ENCODE measurements at places on chromosomes 6 and 20.

DNA sequence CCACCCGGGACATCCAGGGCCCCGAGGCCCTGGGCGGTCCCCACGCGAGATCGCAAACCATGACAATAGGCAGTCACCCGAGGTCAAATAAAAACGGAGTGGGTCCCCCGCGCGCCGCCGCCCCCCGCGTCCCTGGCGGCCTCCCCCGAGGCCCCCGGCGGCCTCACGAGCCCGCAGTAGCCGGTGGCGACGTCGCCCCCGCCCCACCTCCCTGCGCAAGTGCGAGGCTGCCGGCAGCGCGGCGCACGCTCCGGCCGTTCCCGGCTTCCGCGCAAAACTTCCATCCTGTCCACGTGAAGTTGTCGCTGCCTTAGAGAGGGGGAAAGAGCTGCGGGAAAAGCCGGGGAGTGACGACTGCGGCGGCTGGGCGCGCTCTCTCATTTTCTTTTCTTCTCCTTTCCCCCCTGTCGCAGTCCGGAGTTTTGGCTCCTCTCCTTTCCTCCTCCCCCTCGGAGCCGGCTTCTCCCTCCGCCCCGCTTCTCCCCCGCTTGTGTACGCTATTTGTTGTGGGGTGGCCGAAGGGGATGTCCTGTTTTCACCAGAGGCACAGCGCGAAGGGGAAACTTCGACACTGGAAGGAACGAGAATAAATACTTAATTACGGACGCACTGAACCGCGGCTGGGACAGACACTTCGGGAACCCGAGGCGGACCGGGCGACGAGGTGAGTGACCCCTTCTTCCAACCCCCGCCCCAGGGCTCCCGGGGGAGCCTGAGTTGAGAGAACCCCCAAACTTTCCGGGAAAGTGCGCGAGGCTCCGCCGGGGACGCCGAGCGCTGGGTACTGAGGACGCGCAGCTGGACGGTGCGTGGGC lies at the start of gene EYA4:
Gene EYA4, plus strand, starts transcription at position 272 of the 815 bp plus-strand sequence. CDS start 33,424 bp downstream, outside the sequence.
- peak; percentile 86 for DNase-seq

GRCh38 chr6:14883921-14884320 lies 361.9 kb upstream of the JARID2 start:
- DNase-seq: peak; percentile 68

GRCh38 chr20:38138086-38138778 lies 26.8 kb downstream of the TGM2 start:
- DNase-seq: no peak

GRCh38 chr6:98498866-98499265 lies 335.5 kb upstream of the POU3F2 start:
- no peak for DNase-seq

DNA sequence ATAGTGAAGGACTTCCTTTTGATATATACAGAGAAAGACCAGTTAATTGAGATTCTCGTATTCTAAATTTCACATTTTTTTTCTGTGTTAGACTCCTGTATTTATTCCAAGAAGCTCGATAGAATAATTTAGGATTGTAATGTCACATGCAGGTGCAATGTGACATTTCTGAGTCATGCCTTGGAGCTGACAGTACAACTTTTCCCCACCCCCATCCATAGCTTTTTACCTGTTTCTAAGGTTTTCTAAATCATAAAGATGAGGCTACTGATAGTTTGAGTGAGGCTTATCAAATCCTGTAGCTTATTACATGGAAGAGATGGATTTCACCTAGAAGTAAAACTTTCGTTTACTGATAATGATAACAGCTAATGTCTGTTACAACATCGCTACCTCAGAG lies 37.6 kb downstream of the FLRT3 start:
- DNase-seq: no peak

- DNase-seq: no peak
Observed at GRCh38 chr20:55918471-55918870, 86.8 kb downstream of the CBLN4 start.

DNA sequence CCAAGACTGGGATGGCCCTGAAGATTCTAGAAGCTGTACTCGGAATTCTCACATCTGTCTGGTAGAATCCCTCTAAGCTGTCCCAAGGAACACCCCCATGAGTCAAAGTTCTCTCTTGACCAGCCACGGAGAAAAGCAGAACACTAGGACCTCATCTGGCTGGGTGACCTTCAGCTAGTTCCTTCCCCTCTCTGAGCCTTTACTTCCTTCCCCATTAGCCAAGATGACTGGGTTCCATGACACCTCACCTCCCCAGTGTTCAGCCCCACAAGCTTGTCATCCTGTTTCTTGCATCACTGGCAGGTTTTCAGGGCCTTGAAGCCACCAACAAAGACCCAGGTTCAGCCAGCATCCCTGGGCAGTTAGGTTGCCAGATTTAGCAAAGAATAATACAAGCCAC lies 47.8 kb downstream of the MAFB start:
- DNase-seq: no peak

- DNase-seq: no peak
Observed at GRCh38 chr6:123925350-123925749, 121.7 kb downstream of the NKAIN2 start.

DNA sequence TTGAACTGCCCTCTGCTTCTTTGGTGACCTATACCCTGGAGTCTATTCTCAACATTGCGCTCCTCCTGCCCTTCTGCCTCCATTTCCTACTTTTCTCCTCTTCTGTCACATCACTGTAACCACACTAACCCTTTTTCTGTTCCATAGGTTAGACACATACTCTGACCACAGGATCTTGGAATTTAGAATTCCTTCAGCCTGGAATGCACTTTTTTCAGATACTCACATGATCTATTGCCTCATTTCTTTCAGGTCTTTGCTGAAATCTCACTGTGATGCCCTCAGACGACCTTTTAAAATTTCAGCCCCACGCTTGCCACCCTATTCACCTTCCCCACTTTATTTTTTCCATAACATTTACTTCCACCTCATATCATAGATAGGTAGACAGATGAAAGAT lies 5.1 kb downstream of the VNN1 start:
- no peak for DNase-seq

GRCh38 chr20:7742479-7742878 lies 197.8 kb downstream of the HAO1 start:
- no peak for DNase-seq

DNA sequence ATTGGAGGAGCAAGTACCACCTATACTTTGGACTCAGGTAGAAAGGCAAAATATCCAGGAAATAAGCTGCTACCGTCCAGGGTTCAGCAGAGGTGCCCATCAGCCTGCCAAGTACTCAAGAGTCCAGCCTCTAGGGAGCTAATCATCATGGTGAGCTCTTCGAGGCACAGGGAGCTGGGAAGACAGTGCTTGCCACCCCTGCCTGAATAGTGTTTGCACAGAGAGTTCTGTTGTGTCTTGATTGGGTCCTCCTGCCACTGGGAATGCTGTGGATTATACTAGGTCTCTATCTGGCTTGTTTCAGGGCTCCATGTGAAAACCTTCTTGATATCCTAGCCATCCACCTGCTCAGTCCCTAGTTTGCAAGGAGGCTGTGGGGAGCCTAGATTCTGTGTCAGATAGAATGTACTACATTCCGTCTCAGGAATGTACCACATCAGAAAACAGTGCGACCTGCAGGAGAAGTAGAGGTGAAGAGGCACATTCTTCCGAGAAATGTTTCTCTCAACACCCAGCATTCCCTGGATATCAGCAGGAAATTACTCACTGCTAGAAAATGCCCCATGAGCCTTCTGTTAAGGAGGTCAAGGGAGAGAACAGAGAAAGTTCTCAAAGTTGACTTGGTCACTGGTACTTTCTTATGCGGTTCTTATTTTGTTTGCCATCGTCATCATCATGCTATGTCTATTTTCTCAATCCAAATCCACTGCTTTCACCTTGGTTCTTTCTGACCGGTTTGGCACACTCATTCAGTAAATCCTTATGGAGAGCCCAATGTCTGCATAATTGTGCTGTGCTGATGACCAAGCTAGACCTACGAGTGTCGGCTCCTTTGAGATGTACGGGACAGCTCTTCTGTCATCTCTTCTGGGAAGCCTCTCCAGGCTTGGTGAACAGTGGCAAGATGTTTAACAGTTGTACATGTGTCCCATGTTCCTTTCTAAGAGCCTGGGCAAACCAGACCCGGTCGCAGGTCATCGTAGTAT lies 30.7 kb downstream of the PTPN1 start:
- DNase-seq: no peak

DNA sequence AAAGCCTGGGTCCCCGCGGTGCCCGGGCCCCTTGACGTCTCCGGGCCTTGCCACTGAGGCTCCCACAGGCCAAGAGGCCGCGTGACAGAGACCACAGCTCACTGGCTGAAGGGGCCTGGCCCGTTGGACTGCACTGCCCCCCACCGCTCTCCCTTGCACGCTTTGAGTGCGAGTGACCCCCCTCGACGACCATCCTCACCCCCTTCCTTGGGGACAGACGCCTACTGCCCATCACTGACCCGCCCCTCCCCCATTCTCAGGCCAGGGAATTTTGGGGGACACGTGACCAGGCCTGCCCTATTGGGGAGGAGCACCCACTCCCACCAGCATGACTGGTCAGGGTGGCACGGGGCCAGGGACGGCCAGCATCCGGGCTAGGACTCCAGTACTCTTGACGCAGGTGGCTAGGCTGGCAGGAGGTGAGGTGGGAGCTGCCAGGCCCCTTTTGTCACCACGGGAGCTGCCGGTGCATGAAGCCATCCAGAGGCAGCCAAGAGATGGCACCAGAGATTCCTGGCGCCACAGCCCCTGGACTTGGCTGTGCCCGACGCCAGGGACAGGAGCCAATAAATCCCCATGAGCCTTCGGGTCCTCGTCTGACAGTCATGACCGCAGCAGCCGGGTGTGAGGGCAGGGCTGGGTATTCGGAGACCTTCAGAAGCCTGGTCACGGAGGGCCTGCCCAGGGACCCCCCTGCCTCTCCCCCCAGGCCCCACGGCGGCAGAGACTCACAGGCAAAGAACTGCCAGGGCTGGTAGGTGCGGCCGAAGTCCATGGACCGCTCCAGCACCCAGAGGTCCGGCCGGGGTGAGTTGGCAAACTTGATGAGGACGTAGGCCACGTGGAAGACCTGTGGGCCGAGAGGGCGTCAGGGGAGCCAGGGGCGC lies 14.5 kb downstream of the LAMA5 start:
- DNase-seq: no peak

DNA sequence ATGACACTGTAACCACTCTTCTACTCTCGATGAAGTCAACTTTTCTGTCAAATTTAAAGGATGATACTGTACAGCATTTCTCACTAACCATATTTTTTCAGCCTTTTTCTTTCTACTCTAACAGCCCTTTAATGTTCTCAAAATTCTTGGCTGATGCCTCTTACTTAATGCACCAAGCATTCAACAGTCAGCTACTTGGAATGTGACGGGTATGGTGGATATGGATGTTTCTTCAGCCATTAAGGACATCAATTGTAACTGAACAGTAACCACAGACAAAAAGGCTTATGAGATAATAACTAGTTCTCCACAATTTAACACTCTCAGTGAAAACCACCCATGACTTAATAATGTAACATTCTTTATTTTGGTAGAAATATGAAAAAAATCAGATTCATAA lies 467.2 kb upstream of the ZNF337 start:
- no peak for DNase-seq

GRCh38 chr6:13296536-13296997 lies 31.8 kb downstream of the TBC1D7 start:
- DNase-seq: no peak

DNA sequence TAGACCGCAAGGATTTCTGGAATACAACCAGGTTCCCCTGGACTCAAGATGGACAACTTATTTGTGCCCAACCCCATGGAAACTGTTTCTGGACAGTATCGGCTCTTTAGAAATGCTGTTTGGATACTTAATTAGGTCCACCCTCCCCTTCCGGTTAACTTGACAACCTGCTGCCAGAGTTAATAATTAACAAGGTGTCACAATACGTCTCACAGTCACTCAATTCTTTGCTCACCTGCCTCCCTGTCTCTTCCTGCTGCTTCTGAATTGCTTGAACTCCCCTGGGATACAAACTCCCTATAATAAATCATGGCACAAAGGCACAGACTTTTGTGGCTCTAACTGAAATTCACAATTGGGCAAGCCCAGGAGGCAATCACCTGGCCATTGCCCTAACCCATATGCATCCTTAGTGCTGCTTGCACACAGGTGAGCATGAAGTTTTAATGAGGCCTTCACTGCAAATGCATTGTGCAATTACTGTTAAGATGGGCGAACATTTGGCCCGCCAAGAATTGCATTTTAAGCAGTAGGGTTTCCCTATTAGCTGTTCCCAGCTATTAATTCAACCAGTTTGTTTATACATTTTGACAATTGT lies 504.4 kb upstream of the NOX3 start:
- no peak for DNase-seq

GRCh38 chr6:166151798-166152197 lies 15.9 kb downstream of the TBXT start:
- no peak for DNase-seq

- no peak for DNase-seq
Observed at GRCh38 chr6:50213146-50213545, 163.4 kb upstream of the DEFB112 start.

DNA sequence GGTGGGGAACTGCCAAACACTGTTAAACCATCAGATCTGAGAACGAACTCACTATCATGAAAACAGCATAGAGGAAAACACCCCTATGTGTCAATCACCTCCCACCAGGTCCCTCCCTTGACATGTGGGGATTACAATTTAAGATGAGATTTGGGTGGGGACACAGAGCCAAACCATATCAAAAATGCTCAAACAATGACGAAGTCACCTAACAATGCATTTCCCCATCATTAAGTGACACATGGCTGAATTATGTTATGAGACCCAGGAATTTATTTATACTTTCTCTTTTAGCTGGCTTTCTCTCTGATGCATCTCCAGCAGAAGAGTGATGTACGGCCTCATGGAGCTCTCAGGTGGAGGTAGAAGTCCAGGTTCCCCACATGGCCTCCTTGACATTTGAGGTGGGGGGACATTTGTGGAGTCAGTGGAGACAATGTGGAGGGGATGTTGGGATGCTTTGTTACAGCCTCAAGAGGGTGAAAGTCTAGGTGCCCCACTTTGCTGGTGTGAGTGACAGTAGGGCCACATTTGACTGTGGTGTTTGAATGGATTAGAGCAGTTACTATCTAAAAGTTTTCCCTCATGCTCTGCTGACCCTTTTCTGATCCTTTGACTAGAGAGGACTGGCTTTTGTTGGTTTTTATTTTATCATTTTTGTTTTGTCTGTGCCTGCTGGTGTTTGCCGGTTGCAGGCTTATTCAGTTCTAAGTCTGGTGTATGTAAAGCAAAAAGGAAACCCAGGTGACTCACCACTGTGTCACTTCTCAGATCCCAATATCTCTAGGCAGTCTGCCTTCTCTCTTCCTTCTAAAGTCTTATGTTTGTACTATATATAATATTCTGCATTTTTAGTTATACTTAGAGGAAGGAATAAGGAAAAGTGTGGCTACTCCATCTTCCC lies 18.5 kb upstream of the DCBLD1 start:
- DNase-seq: no peak

- DNase-seq: no peak
Observed at GRCh38 chr6:106530026-106530425, 99.3 kb downstream of the RTN4IP1 start.

DNA sequence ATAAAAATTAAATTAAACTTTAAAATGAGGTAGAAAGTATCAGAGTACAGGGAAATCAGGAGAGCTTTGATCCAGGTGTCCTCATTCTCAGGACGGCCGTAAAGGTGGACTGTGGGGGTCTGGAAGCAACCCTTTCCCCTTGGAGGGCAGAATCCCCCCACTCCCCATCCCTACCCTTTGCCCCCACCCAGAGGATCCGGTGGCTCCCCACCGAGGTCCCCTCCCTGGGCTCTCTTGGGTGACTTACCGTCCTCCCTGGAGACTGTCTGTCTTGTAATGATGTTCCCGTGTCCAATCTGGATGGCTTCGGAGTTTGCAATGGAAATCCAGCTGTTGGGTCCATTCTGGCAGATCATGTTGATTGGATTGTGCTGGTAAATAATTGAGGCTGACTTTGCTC lies 7.3 kb downstream of the ZBP1 start:
- no peak for DNase-seq

- no peak for DNase-seq
Observed at GRCh38 chr6:89944826-89945407, 50.6 kb downstream of the GJA10 start.

All from muscle of back (tissue), 13 donors.